ENCODE measurements at places on chromosomes 3 and 15.
A peak's percentile ranks its signal among the peaks of the same experiment; 100 is the strongest.

DNA sequence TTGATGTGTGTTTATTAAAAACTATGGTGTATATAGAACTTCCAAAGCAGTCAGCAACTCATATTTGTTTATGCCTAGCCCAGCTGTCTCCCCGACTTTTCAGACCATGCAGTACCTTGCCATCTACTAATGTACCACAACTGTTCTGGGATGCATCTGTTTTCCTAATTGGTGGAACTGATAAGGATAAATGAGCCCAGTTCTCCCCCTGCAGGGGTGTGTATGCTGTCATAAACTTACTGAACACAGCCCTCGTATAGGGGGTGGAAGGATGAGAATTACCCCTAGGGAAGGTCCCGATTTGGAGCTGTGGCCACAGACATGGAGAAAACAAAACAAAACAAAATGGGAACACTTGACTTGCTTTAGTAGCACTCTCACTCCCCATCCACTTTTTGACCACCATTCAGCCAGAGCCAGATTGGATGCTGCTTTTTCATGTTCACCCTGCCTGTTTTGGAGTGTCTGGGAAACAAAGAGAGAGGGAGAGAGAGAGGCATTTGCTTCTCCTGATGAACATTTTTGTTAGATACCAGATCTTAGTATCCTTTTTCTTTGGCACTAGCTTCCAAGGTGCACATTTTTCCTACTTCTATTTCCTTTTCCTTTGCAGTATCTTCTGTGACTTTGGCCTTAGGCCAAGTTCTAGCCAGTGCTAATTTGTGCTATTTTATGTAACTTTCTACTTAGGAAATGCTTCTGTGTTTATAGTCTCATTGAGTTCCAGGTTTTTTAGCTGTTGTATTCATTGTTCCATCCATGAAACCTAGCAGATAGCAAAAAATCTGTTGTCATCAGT, 29.1 kb downstream of the CADM2 start:
- DNase-seq, result no peak

DNA sequence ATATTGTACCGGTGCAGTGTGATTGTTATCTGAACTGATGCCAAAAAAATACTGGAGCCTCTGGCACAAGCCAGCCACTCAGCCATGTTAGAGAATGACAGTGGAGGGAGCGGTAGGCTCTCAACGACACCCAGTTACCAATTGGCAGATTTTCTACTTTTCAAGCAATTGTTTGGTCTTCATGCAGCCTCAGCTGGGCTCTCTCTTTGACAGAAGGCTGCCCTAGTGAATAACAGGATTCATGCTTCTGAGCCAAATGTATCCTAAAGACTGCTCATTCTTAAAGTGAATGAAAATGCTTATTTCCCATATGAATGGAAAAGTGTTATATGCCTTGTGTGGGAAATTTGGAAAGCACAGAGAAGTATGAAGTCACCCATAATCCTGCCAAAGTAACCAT, 261.2 kb upstream of the TRIM42 start:
- DNase-seq, result no peak

- DNase-seq, result no peak
Observed at GRCh38 chr15:90959894-90960293, 5.2 kb downstream of the RCCD1 start.

- no peak for DNase-seq
Observed at GRCh38 chr3:53555068-53555588, 60.7 kb downstream of the CACNA1D start.

GRCh38 chr3:124976383-124976782, 41.8 kb upstream of the MUC13 start:
- DNase-seq, result no peak

DNA sequence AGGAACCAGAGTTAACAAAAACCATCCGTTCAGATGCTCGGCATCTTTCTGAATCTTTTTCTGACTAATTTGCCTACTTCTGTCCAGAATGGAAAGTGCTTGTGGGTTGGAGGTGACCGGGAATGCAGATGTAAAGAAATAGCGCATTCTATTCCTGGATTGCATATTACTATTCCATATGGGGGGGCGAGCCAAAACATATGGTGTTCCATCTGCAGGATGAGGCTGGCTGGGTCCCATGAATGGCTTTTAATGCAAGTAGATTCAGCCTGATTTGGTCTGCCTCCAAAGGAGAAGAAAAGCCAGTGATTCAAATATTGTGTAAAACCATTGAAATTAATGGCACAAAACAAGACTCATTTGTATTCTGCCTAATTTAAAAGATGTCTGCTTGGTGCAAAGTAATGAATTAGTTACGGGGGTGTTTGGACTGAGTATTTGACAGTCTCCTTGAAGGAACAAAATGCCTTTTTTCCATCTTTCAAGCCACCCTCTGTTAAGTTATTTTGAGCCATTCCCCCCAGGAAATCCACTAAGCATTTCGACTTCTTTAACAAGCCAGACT, 99.0 kb downstream of the ST8SIA2 start:
- DNase-seq, result no peak

DNA sequence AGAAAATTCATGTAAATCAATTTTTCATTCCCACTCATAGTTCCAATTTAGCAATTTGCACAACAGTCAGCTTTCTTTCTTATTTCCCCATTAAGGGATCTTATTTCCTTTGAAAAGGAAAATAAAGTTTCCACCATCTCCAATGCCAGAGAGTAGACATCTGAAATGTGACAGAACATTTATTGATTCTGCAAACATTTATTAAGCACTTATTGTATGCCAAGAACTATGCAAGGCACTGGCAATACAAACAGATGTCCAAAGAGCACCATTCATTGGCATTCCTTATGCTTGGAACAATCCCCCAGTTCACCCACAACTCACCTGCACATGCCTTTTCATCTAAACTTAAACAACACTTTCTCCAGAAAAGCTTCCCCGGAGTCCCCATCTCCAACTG, 2.5 kb upstream of the TFDP2 start:
- DNase-seq, result no peak

GRCh38 chr15:60582370-60583036, 103.6 kb upstream of the ICE2 start:
- no peak for DNase-seq

DNA sequence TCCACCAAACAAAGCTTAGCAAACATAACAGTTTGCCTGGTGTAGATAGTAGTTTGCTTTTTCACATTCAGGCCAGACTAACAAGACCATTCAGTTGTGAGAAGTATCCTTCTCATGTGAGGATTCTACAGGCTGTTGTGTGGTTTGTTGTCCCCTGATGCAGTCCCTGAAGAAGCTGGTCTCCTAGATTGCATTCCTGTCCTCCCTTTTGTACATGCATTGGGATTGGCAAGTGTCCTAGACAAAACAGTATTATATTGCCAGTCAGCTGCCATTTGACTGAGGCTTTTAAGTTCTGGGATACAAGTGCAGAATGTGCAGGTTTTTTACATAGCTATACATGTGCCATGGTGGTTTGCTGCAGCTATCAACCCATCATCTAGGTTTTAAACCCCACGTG, 362.0 kb upstream of the IL12A start:
- DNase-seq, result no peak

DNA sequence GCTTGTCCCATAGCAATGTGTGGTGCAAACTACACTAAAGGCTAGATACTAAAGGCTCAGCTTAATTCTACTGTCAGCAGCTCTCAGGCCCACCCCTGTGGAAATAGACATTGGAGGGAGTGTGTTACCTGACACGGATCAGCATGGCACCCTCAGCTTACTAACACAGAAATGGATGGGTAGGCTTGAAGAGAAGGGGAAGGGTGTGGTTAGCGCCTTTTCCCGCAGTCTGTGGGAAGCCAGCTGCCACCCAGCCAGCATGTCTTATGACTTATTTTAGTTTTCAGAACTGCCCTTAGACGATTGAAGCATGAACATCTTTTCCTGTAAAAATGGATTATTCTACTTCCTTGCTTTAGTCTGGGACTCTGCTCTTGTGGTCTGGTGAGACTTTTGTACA, 25.8 kb upstream of the ADPGK start:
- DNase-seq, result no peak

DNA sequence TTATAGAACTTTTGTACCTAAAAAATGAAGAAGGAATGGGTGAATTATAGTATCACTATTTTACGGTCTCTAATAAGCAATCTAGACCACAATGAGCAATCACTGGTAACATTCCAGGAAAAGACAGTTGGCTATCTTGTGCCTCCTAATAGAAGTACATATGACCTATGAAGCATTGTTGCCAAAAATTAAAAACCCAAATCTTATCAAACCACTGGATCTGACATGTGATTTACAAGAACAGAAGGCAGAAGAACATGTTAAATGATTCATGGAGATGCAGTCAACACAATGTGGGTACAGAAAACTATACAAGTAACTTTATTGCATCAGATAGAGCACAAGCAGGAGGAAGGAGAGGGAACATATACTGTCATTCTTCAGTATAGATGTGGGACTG, 14.5 kb upstream of the HYKK start:
- peak; percentile 9 for DNase-seq

DNA sequence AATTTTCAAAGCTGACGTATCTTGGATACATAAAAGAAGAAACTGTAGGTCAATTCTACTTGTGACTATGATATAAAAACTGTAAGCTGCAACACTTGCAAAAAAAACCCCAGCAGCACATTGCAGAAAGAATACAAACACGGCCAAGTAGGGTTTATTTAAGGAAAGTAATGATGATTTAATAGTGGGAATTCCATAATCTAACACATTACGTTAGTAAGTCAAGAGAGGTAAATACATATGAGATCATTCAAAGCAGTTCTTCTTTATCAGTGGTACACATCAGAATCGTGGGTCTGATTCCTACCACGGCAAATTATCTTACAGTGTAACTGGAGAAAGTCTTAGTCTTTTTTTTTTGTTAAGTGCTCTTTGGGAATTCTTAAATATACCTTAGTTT, 292.4 kb upstream of the WNT5A start:
- no peak for DNase-seq

DNA sequence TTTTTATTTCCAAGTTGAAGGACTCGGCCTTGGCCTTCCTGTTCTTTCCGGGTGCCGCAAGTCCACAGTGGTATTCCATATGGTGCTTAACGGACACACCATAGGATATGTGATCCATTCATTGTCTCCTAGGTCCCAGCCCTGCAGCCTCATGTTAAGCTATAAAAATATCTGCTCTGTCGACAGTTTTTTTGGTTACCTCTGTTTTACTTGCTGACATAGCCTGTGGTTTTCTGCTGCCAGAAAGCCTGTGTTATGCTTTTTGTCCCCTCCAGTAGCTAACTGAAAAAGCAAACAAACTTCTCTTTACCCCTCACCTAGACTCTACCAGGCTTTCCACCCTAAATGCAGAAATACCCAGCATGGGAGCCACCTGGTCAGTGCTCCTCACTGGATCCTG, 5.3 kb downstream of the INAFM2 start:
- no peak for DNase-seq

DNA sequence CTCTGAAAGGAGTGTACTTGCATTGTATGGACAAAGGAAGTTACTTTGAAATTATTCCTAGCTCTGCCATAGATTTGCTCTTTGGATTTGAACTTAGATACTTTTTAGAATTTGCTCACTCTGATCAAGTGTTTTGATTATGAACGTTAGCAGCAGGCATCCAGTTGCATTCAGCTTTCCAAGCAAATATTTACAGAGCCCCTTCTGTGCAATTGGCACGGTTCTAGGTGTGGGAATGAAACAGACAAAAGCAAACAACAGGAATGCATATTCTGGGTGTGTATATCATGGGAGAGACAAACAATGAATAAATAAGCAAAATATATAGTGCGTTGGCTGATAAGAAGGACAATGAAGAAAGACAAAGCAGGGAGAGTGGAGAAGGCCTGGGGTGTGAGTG, 125.5 kb upstream of the ADAMTS9 start:
- DNase-seq, result no peak

GRCh38 chr3:115943579-115943978, 320.3 kb downstream of the GAP43 start:
- DNase-seq, result no peak

GRCh38 chr15:73021139-73021621, 31.1 kb upstream of the NEO1 start:
- no peak for DNase-seq

- DNase-seq, result no peak
Observed at GRCh38 chr3:7038394-7038793, 177.5 kb downstream of the GRM7 start.

- DNase-seq, result no peak
Observed at GRCh38 chr3:174159604-174160003, 699.5 kb upstream of the NAALADL2 start.

DNA sequence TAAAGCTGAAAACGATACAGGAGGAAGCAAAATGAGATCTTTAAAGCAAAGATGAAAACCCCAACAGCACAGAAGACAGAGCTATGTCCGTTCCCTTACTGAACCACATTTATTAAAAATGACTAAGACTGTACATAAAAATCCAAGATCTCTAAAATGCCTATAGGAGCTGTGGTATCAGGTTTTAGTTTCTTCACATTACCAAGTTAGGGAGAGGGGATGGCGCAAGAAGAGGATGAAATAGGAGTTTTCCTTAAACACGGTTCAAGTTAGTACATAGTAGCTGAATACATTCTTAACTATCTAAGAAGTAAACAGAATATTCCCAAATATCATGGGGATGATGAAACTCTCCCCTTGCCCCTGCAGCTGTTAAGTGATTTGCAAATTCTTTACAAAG, 6.3 kb downstream of the EOMES start:
- no peak for DNase-seq

- DNase-seq, result no peak
Observed at GRCh38 chr15:60390871-60391501, 6.8 kb downstream of the ANXA2 start.

GRCh38 chr3:40605960-40606359, 81.2 kb downstream of the ZNF621 start:
- DNase-seq, result no peak

- DNase-seq, result no peak
Observed at GRCh38 chr3:187810021-187810446, 64.8 kb upstream of the BCL6 start.

- no peak for DNase-seq
Observed at GRCh38 chr3:125151916-125152315, 60.6 kb downstream of the SLC12A8 start.

- DNase-seq, result no peak
Observed at GRCh38 chr3:127784283-127784682, 38.0 kb downstream of the MGLL start.

GRCh38 chr3:13011573-13012220, 61.5 kb downstream of the IQSEC1 start:
- DNase-seq, result no peak

DNA sequence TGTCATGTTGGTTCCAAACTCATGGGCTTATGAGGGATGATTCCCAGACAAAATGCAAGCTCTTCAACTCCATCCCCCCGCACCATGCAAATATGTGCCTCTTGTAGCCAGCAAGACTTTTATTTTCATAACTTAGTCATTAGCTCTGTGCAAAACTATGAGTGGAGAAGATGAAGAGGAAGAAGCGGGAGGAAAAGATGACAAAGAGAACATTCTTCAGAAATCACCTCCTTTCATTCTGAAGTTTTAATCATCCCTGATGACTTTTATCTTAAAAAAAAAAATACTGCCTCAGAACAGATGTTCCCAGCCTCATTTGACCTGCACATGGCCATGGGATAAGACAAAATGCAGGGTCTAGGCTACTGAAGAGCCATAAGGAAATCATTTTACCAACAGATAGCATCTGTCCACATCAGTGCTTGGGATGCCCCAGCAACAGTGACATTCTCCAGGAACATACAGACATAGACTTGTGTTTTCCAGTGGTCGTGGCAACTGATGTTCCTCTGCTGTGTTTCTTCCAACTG, 145.5 kb downstream of the WNT5A start:
- no peak for DNase-seq

- DNase-seq, result no peak
Observed at GRCh38 chr15:74327756-74328155, 39.7 kb downstream of the CYP11A1 start.

GRCh38 chr15:44790656-44791055, 54.3 kb downstream of the TRIM69 start:
- no peak for DNase-seq

- DNase-seq, result no peak
Observed at GRCh38 chr3:34876997-34877396, 762.3 kb upstream of the ARPP21 start.
